ENCODE measurements at places on chromosomes 12 and 14. TPM values are rescaled to one million over a fixed set of nuclear protein-coding genes. Genes with fewer than 3 reads are reported as not detected.

RD3L gene
- total RNA-seq, result not detected

RAPGEF3 gene
- 0.56 TPM for total RNA-seq

KRT6A gene
- not detected for total RNA-seq

ASPG gene
- total RNA-seq, result not detected

GALNT8 gene
- total RNA-seq, result 1.1 TPM

MYH6 gene
- total RNA-seq, result 0.56 TPM

RERGL gene
- total RNA-seq, result not detected

OR4E2 gene
- not detected for total RNA-seq

CD9 gene
- 29.7 TPM for total RNA-seq

CNPY2 gene
- 141 TPM for total RNA-seq

GZMH gene
- total RNA-seq, result 15.4 TPM

TPI1 gene
- 928 TPM for total RNA-seq

NRXN3 gene
- not detected for total RNA-seq

TROAP gene
- 62.2 TPM for total RNA-seq

APOF gene
- not detected for total RNA-seq

CMA1 gene
- not detected for total RNA-seq

CLEC4C gene
- total RNA-seq, result not detected

STAC3 gene
- 5.7 TPM for total RNA-seq

FOXA1 gene
- not detected for total RNA-seq

TAS2R46 gene
- total RNA-seq, result 1.6 TPM

RBP5 gene
- not detected for total RNA-seq
